SK-N-SH (cell line): ENCODE measurements at places on chromosomes 6 and 20. TPM values are rescaled to one million over a fixed set of nuclear protein-coding genes. Genes with fewer than 3 reads are reported as not detected.

GRCh38 chr6:51277474-51277873 lies 458.8 kb downstream of the TFAP2B start:
- H3K27me3 ChIP-seq: no peaks in the 10 kb centered on the region
- no peak overlapping the region for H3K27ac ChIP-seq
- no peaks in the 10 kb centered on the region for H3K36me3 ChIP-seq
- peaks cover 4% of the 10 kb centered on the region; the same call in 1 of the 2 replicates for H3K4me1 ChIP-seq
- H3K4me3 ChIP-seq: no peak overlapping the region

- no peak for DNase-seq
- H3K27ac ChIP-seq: no peak overlapping the region
- H3K4me3 ChIP-seq: no peak overlapping the region
- H3K36me3 ChIP-seq: no peaks in the 10 kb centered on the region
Measured at GRCh38 chr20:62437496-62437895, 10.2 kb upstream of the RBBP8NL start.

DNA sequence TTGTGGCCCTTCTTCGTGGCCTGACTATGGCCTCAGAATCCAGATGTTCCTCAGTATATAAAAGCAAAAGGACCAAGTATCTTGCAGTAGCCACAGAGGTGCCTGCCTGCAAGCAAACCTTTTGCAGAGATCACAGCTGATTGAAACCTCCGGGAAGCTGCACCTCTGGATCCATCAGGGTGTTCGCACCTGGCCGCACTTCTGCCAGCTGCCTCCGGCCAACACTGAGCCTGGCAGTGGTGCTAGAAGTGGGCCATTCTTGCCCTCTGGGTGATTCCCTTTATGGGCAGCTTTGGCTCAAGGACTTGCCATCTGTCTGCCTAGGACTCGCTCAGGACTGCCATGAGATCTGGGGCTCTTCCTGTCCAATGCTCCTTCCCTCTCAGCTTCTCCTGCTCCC lies 214.6 kb upstream of the ECI2 start:
- no peaks in the 10 kb centered on the region; the same call in 1 of the 2 replicates for H3K27me3 ChIP-seq
- no peak for DNase-seq
- no peaks in the 10 kb centered on the region; the same call in 1 of the 2 replicates for H3K4me1 ChIP-seq

- no peak overlapping the region for H3K4me3 ChIP-seq
- no peak overlapping the region for H3K27ac ChIP-seq
- no peaks in the 10 kb centered on the region for H3K4me1 ChIP-seq
- H3K36me3 ChIP-seq: no peaks in the 10 kb centered on the region
- DNase-seq: no peak
- no peaks in the 10 kb centered on the region for H3K27me3 ChIP-seq
Measured at GRCh38 chr6:31587791-31588777, 2.0 kb downstream of the LST1 start.

DNA sequence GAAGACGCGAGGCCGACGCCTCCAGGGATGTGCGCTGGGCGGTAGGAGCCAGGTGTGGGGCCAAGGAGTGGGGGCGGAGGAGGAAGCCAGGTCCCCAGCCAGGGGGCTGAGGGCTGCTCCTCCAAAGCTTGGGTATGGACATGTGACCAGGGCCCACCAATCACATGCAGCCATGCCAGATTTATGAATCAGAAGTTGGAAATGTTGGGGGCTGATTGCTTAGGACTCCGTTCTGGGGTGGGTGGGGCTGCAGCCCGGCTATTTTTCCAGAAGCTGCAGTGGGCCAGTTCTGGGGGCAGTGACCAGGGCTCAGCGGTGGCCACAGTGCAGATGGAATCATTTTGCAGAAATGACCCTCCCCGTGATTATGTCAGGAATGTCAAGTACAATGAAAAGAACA lies 96.0 kb downstream of the CEBPB start:
- peak overlapping the region; percentile 43 for H3K27ac ChIP-seq
- H3K4me3 ChIP-seq: no peak overlapping the region
- no peaks in the 10 kb centered on the region for H3K27me3 ChIP-seq
- peaks cover 23% of the 10 kb centered on the region for H3K4me1 ChIP-seq
- H3K36me3 ChIP-seq: no peaks in the 10 kb centered on the region
- DNase-seq: peak; percentile 67

- no peak for DNase-seq
- H3K4me1 ChIP-seq: peaks cover 47% of the 10 kb centered on the region
- H3K27me3 ChIP-seq: no peaks in the 10 kb centered on the region
- peaks cover 43% of the 10 kb centered on the region; the same call in 1 of the 2 replicates for H3K36me3 ChIP-seq
Measured at GRCh38 chr20:46359233-46359751, 47.1 kb downstream of the ELMO2 start.

BHLHE23 gene
- polyA plus RNA-seq: not detected in 2 replicates
